EH (cell line): ENCODE measurements at places on chromosomes 2 and 18.

- DNase-seq: no peak
Measured at GRCh38 chr2:226683944-226684562, 115.6 kb downstream of the IRS1 start.

DNA sequence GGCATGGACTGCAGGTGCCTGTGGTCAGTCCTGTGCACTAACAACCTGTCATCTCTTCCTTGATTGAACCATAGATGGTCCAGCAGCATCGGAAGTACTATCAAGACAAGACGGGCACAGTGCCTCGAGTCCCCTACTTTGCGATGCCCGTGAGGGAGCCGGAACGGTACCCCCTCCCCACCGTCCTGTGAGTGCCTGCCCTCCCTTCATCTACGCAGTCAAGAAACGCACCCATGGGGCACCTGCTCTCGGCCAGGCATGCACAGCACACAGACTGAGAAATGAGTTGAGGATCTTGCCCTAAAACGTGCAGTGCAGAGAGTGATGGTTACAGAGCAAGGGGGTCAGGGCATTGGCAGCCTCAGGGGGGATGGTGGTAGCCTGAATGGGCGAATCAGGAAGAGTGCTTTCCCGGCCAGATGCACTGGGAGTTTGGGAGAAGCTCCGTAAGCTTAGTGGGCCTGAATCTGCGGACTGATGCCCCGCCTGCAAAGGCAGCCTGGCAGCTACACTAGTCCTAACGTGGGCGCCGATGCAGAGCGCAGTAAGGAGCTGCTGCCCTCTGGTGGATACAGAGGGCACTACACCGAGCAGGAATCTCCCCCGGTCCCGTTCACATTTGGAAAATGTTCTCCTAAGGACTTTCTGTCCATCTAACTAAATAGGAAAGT, 63.6 kb downstream of the CIB4 start:
- peak; percentile 69 for DNase-seq

GRCh38 chr2:61434314-61434713, 36.6 kb downstream of the USP34 start:
- DNase-seq: no peak

DNA sequence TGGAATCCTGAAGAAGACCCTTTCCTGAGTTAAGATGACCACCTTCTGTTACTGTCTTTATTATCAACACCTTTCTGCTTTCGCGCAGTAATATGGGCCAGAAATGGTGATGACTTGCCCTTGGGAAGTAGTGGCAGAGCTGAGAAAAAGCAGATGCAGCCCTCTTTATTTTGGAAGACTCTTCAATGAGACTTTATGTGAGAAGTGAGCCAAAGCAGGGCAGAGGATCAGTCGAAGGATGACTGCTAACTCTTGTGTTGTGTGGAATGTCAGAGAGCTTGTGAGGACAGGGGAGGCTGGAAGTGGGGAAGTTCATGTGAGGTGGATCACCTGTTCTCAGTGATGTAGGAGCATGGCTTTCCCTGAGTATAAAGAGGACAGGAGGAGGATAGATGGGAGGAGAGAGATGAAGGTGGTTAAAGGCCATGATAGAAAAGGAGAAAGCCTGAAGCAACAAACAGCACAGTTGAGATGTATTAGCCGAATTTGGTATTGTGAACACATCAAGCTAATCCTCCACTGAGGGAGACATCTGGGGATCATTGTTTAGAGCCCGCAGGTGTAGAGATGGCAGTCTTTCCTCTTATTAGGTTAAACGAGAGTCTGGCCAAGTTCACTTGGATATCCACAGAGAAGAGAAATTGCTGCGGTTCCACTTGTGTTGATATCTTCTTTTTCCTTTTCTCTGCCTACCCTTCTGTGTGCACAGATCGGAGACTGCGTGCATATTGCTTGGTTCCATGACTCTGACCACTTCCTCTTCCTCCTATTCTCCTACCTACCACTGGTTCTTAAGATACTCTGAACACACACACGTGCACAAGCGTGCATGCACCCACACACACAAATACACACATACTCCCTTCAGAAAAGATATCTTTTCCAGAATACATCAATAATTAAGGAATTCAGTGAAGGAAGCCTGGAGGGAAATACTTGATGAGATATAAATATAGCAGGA, 67.4 kb downstream of the SLC9A2 start:
- no peak for DNase-seq

DNA sequence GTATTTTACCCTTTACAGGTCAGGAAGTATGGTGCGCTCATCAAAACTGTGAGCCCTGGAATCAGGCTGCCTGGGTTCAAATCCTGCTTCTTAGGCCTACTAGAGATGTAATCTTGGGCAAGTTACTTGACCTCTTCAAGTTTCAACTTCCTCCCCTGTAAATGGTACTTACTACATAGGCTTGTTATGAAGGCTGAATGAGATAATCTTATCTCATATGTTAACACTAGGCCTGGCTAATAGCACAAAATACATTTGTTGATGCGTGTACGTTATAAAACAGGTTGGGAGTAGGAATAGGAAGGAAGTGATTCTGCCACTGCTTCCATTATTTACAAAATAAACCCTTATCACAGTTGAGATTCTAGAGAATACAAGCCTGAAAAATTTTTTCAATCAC, 1.7 kb upstream of the RFTN2 start:
- DNase-seq: no peak

- peak; percentile 57 for DNase-seq
Measured at GRCh38 chr2:168999668-169000213, 31.4 kb downstream of the ABCB11 start.

DNA sequence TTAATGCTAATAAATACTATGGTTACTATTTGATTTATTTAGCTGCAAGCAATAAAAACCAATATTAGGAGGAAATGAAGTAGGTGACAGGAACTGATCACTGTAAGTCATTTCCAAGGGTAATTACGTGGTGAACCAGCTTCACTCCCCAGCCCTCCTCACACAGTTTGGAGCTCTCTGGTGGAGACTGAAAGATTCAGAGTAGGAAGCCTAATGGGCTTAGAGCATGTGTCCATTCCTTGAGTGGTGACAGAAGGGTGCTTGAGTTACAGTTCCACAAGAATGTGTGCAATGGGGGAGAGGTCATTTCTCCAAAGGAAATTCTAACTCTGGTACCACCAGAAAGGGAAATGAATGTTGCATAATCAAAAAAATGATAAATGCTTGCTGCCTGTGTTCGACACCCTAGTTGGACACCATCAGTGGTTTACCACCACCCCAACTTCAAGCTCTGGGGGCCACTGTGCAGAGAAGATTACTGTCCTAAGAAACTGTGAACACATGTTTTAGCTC, 285.1 kb upstream of the MMADHC start:
- peak; percentile 7 for DNase-seq

DNA sequence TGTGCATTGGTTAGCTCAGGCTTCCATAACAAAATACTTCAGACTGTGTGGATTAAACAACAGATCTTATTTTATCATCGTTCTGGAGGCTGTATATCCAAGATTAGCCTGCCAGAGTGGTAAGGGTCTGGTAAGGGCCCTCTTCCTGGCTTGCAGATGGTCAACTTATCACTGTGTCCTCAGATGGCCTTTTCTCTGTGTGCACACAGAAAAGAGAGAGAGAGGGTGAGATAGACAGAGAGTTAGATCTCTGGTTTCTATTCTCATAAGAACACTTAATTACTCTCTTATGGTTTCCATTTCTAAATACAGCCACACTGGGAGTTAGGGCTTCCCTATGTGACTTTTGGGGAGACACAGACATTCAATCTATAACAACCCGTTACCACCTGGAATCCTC, 1003.5 kb downstream of the TSN start:
- no peak for DNase-seq

- DNase-seq: no peak
Measured at GRCh38 chr2:116200086-116200485, 1614.4 kb upstream of the DDX18 start.

DNA sequence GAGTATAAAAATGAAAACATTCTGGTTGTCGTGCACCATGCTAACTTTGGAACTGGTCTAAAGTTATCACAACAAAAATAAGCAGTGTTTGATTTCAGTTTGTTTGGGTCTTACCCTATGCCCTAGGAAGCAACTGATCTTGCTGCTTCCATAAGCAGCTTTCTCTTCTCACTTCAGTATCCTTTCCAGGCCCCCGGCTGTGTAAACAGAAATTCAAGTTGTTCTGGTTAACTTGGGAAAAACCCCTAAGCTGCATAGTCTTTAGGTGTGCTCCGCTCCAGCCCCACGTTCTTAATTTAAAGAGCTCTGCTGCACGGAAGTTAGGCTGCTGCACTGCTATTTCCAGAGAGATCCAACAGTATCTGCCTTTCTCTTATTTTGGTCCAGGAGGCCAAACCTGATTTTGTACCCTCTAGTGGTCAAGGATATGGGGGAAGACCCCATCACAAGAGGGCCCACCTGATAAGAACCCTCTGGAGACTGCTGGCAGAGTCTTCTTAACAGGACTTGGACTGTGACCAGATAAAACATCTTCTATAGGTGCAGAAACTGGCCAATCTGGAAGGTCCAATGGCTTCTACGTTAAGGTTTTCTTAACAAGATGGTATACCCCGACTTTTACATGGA, 69.1 kb downstream of the FEZ2 start:
- DNase-seq: no peak

GRCh38 chr2:40274270-40274669, 177.6 kb downstream of the SLC8A1 start:
- no peak for DNase-seq

DNA sequence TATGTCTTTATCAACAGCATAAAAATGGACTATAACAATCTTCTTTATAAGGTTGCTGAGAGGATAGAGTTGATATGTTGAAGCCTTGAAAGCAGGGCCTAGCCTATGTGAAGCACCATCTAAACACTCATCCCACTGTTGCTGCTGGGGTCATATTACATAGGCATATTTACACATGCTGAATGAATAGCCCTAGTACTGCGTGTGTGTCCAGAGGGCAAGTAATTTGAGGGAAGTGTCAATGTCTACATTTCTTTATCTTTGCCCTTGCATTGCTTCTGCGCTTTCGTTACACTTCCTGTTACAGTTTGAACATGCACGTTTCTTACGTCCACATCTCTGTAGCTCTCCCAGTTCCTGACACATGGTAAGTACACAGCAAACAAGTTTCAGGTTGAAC, 280.3 kb upstream of the ATP5MC3 start:
- DNase-seq: no peak

- DNase-seq: no peak
Measured at GRCh38 chr2:235866373-235866772, 301.8 kb downstream of the GBX2 start.

- peak; percentile 38 for DNase-seq
Measured at GRCh38 chr2:68436270-68436669, 30.8 kb downstream of the FBXO48 start.

DNA sequence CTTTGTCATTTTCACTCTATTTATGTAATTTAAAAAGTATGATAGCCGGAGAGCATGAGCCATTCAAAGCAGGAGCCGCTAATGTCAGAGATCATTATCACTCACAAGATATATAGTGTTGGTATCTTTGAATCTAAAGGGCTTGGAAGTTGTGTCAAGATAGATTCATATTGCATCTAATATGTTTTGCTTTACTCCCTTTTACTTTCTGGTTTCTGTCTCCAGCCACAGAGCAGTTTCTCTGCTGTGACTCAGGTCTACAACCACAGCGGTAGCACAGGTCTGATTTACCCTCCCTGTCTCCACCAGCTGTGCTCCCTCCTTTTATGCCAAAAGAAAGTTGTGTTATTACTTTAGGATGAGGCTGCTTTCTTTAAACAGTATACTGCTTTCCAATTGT, 424.0 kb downstream of the ARHGAP15 start:
- DNase-seq: no peak

GRCh38 chr2:217652761-217653639, 349.8 kb downstream of the TNS1 start:
- DNase-seq: peak; percentile 98

DNA sequence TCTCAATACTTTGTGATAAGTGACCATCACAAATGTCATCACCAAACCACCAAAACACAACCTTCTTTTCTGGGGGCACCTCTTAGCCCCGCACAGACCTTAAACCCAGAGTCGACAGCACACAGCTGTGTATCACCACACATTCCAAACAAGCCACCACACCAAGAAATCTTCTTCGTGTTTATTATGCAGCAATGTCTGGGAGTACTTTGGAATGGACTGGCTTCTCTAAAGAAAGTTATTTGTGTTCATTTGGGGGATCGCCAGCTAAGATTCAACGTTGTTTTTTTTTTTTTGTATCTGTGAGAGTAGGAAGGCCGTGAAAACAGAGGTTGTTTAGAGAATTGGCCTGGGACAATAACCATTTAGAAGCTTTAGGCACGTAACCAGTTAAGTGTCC, 1.1 kb upstream of the MTA3 start:
- peak; percentile 78 for DNase-seq

- DNase-seq: no peak
Measured at GRCh38 chr2:47048801-47049480, 106.2 kb downstream of the STPG4 start.

- DNase-seq: no peak
Measured at GRCh38 chr2:43443282-43443681, 152.6 kb downstream of the THADA start.

- peak; percentile 91 for DNase-seq
Measured at GRCh38 chr2:164205347-164205746, 415.9 kb downstream of the GRB14 start.

DNA sequence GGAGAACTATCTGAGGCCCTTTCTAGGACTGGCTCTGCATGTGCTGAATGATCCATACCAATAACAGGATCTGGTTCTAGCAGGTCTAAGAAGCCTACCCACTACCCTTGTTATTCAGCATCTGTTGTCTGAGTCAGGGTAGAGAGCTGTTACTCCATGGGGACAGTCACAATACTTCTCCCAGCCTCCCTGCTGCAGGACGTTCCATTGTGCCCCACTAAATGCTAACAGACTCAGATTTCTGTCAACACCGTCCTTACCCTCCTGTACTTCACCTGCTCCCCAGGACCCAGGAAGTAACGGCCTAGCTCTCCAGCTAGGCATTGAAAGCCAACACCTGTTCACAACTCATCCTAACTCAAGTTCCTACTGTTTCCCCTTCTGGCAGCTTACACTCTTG, 719.7 kb upstream of the ID2 start:
- no peak for DNase-seq

- DNase-seq: peak; percentile 92
Measured at GRCh38 chr18:29154758-29155725, 978.1 kb upstream of the CDH2 start.

- peak; percentile 47 for DNase-seq
Measured at GRCh38 chr2:64454386-64455332, 697 bp downstream of the LGALSL start.

- DNase-seq: no peak
Measured at GRCh38 chr2:120344976-120345581, 857 bp upstream of the INHBB start.

- DNase-seq: peak; percentile 61
Measured at GRCh38 chr18:9612215-9612830, 2.0 kb downstream of the PPP4R1 start.
